ENCODE measurements at places on chromosomes 2 and 18. TPM values are rescaled to one million over a fixed set of nuclear protein-coding genes. Genes with fewer than 3 reads are reported as not detected.

POTEF gene
- not detected for total RNA-seq

DNA sequence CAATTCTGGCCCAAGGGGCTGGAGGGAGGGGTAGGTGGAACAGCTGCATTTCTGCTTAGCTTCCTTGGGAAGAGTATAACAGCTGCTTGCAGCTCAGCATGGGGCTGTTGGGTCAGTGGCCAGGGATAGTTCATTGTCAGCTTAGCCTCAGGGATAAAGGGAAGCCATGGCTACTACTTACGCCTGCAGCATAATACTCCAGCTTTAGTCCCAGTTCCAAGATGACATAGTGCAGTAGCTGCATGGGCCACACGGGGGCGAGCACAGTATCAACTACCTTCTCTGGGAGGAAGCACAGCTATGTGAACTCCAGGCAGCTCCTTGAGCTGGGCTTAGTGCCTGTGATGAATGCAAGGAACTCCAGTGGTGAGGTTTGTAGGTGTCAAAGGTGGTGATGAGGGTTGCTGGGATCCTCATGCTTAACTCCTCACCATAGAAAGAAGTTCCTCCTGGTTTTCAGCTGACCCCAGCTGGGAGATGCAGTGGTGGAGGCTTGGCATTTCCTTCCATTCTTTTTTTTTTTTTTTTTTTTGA, 35.4 kb upstream of the RHOB start:
- DNase-seq = peak; percentile 74
- peaks cover 6% of the 10 kb centered on the region for H3K36me3 ChIP-seq
- no peak overlapping the region for H3K4me3 ChIP-seq
- H3K27me3 ChIP-seq = peaks cover 46% of the 10 kb centered on the region

DNA sequence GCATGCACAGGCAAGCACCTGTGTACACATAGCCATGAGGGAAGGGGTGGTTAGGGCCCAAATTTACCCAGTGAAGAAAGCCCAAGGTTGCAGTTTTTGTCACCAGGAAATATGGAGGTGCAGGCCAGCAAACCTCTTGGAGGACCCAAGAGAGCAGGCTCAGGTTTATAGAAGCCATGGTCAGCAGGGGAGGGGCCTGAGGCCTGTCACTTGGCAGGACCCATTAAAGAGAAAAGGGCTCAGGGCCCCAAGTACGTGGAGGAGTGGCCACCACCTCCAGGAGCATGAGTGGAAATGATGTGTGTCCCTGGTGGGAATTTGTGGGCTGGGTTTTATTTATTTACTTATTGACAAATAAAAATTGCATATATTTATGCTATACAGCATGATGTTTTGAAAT, 192.9 kb downstream of the HAUS1 start:
- peaks cover 11% of the 10 kb centered on the region for H3K27me3 ChIP-seq
- H3K36me3 ChIP-seq = no peaks in the 10 kb centered on the region
- DNase-seq = no peak
- H3K4me1 ChIP-seq = peaks cover 11% of the 10 kb centered on the region

GYPC gene
- total RNA-seq = 137 TPM

DNA sequence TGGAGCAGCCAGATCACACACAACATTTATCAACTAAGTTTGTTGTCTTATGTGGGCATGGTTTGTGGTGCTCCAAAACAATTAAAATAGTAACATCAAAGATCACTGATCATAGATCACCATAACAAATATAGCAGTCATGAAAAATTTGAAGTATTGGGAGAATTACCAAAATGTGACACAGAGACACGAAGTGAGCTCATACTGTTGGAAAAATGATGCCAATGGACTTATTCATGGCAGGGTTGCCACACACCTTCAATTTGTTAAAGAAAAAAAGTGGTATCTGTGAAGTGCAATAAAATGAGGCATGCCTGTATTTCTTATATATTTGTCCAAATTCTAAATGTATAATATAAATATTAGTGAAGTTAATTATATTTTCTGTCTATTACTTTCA, 42.9 kb upstream of the CABYR start:
- peaks cover 53% of the 10 kb centered on the region for H3K36me3 ChIP-seq
- DNase-seq = no peak
- peaks cover 4% of the 10 kb centered on the region for H3K4me1 ChIP-seq
- H3K27ac ChIP-seq = no peak overlapping the region
- H3K4me3 ChIP-seq = no peak overlapping the region

DNA sequence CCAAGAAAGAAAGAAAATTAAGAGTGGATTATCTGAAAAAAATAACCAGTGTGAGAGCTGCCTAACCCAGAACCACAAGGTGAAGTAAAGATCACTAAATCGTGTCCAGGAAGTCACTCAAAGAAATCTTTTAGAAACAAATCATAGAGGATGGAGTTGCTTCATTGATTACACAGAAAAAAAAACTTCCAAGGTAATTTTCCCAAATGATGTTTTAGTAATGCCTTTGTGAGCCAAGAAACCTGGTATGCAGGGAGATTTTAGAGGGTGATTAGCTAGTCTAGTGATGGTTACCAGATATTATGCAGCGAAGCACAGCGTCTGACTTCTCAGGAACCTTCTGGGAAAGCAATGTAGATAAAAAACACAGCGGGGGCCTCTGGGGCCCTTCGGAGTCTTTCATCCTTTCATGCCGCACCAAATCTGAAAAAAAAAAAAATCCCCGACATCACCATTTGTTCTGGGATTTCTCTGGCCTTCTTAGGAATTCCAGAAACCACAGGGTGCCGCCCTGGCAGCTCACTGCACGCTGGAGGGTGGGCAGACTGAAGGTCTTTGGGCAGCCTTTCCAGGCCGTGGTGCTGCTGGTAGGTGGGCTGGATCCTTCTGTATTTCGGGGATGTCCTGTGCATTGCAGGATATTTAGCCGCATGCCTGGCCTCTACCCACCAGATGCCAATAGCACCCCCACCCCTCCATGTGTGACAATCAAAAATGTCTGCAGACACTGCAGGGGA, 17.3 kb downstream of the ALPK2 start:
- H3K4me1 ChIP-seq = peaks cover 41% of the 10 kb centered on the region
- no peaks in the 10 kb centered on the region for H3K27me3 ChIP-seq
- H3K4me3 ChIP-seq = no peak overlapping the region
- no peaks in the 10 kb centered on the region for H3K36me3 ChIP-seq
- H3K27ac ChIP-seq = no peak overlapping the region

GRCh38 chr2:131036269-131036668, 57.0 kb downstream of the FAM168B start:
- peaks cover 33% of the 10 kb centered on the region for H3K27me3 ChIP-seq
- H3K36me3 ChIP-seq = peaks cover 3% of the 10 kb centered on the region
- peaks cover 8% of the 10 kb centered on the region for H3K4me1 ChIP-seq
- no peak overlapping the region for H3K4me3 ChIP-seq
- DNase-seq = no peak
- H3K27ac ChIP-seq = no peak overlapping the region

GALNT5 gene
- total RNA-seq = not detected

DNA sequence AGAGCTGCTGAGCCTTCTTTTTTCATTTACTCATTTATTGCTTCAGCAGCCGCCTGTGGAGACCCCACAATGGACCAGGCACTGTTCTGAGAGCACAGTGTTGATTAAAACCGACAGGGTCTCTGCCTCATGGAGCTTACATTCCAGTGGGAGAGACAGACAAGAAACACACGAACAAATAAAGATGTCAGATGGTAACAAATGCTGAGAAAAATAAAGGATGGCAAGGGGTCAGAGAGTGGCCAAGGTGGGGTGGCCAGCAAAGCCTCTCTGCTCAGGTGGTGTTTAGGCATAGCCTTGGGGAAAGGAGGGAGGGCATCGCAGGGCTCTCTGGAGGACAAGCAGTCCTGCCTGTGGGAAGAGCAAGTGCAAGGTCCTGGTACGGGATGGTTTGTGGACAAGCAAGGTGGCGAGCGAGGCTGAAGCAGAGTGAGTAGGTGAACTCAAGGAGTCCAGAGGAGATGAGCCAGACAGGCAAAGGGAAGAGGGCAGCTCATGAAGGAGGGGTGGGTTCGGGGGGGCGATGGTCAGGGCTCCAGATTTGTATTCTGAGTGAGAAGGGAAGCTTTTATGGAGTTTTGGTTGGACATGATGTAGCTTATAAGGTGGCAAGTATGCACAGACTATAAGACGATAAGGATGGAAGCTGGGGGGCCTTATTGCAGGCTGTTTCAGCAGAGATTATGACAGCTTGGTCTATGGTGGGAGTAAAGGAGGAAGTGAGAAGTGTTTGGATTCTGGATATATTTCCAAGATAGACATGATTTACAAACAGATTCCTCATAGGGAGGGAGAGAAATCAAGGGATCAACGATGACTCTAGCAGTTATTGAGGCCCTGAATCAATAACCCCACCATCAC, 8.8 kb upstream of the ITGB6 start:
- no peak overlapping the region for H3K27ac ChIP-seq
- no peak overlapping the region for H3K4me3 ChIP-seq
- DNase-seq = no peak

DNA sequence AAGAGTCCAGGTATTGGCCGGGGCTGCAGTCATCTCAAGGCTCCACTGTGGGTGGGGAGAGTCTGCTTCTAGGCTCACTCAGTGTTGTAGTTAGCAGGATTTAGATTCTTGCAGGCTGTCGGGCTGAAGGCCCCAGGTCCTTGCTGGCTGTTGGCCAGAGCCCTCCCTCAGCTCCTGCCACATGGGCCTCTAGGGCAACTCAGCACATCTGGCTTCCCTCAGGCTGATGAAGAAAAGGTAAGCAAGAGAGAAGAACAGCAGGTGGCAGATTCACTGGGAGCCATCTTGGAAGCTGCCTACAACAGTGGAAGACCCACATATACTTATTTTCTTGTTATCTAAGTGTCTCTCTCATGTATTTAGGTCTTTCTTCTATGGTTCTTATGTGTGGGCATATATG, 4.3 kb downstream of the MRPS9 start:
- peaks cover 15% of the 10 kb centered on the region for H3K36me3 ChIP-seq
- no peak overlapping the region for H3K27ac ChIP-seq
- H3K4me1 ChIP-seq = peaks cover 23% of the 10 kb centered on the region
- H3K4me3 ChIP-seq = no peak overlapping the region
- no peak for DNase-seq
- no peaks in the 10 kb centered on the region for H3K27me3 ChIP-seq

GRCh38 chr18:58556331-58557007, 72.4 kb downstream of the ALPK2 start:
- no peak for DNase-seq
- H3K36me3 ChIP-seq = peaks cover 4% of the 10 kb centered on the region
- H3K27me3 ChIP-seq = no peaks in the 10 kb centered on the region
- H3K4me1 ChIP-seq = no peaks in the 10 kb centered on the region

DNA sequence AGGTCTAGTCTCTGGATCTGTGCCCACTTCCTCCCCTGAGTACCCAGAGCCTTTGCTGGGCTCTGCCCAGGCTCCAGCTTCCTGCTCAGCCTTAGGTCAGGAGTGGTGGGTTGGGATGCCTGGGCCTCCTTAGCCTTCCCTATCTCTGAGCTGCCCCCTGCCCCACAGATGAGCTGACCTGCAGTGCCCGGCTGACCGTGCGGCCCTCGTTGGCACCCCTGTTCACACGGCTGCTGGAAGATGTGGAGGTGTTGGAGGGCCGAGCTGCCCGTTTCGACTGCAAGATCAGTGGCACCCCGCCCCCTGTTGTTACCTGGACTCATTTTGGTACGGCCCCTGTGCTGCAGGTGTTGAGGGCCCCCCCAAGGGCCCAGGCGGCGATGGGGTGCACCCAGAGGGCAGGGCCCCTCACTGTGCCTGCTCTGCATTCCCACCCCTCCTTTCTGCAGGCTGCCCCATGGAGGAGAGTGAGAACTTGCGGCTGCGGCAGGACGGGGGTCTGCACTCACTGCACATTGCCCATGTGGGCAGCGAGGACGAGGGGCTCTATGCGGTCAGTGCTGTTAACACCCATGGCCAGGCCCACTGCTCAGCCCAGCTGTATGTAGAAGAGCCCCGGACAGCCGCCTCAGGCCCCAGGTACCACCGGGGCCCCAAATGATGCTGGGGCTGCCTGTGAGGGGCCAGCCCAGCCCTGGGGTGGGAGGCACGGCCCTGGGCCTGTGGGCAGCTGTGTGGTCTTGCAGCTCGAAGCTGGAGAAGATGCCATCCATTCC, 30.1 kb upstream of the GMPPA start:
- H3K36me3 ChIP-seq = no peaks in the 10 kb centered on the region
- H3K27ac ChIP-seq = no peak overlapping the region
- DNase-seq = no peak

TRIM54 gene
- total RNA-seq = not detected
